ENCODE measurements at places on chromosomes 4 and X.

GRCh38 chrX:38271154-38271716 is 50.6 kb upstream of the SRPX start:
- no peak for DNase-seq

GRCh38 chr4:185479507-185479971 is 8.0 kb upstream of the CCDC110 start:
- peak; percentile 7 for DNase-seq

GRCh38 chr4:64503416-64503815 is 94.2 kb upstream of the TECRL start:
- DNase-seq = no peak

DNA sequence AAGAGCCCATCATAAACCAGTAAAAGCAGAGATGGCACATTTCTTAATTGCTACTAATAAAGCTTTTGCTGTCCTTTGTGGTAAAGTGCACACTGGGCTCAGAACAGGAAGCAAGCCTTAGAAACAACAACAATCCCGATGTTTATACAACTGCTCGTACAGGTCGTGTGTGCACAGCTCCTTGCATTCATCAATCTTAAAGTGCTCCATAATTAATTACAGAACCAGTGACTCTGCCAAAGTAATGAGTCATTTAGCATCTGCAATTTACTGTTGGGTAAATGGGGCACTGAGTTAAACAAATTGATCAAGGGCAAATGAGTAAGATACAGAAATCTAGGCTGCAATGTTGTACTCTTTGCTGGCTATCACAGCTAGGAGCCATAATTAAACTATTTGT is 61.3 kb upstream of the TXK start:
- DNase-seq = peak; percentile 33

GRCh38 chr4:15348695-15349094 is 79.1 kb upstream of the C1QTNF7 start:
- DNase-seq = no peak

DNA sequence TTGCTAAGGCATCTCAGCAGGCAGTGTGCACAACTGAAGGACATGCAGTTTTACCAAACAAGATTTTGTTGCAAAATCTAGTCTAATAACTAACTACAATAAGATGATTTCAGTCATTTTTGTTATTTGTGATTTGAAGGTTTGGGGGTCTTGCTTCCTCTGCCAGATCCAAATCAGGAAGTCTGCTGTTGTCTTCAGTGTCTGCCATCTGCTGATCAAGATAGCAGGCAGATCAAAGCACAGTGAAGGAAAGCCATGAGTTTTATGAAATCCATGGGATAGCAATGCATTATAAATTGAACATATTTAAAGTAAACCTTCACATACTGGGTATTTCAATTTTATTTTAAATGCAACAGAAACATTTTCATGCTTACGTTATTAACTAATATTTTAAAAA is 169.1 kb upstream of the ETNPPL start:
- no peak for DNase-seq

DNA sequence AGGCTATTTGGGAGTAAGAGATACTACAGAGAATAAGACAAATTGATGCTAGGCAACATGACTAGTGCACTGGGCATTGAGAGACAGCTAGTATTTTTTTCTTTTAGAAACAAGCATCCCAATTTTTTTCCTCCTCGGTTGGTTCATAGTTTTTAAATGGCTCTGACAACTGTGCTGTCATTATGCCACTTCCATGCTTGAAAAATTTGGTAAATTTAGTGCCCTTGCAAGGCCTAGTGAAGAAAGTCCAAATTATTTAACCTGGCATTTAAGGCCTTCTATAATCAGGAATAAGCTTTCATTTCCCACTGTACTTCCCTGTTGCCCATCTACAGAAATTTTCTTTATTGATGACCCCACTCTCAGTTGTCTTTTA is 15.8 kb downstream of the VSIG4 start:
- DNase-seq = no peak

DNA sequence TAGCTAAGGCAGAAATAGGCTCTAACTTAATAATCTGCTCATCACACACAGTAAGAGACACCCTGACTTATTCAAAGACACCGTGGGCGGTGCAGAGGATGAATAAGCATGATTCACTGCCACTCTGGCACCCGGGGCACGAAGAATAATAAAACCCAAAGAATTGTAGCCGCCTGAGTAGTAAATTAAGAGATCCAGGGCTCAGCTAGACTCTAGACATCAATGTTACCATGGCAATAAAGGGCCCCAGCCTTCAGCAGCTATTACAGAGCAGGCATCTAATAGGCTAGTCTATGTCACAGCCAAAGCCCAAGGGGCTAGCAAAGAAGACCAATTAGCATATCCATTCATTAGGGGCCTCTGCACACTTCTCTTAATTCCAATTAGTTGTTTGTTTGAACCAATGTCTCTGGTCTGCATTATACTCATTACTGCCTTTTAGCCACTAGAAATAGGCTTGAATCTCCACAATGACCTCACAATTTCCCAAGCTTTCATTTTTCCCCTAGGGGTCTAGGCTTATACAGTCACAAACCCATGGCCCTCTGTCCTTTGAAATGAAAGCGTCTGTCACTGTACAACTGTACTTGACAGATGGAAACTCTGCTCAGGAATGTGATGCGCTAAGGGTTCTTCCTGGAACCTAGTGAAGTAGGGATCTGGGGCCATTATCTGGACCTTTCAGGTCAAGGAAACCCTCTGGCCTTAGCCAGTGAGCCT is 3.0 kb upstream of the ATP1B4 start:
- DNase-seq = peak; percentile 6

GRCh38 chr4:25844961-25845712 is 17.7 kb downstream of the SEL1L3 start:
- no peak for DNase-seq

- no peak for DNase-seq
Measured at GRCh38 chrX:3227526-3227925, 118.9 kb downstream of the MXRA5 start.

- DNase-seq = no peak
Measured at GRCh38 chrX:139094671-139095592, 383.4 kb upstream of the FGF13 start.

DNA sequence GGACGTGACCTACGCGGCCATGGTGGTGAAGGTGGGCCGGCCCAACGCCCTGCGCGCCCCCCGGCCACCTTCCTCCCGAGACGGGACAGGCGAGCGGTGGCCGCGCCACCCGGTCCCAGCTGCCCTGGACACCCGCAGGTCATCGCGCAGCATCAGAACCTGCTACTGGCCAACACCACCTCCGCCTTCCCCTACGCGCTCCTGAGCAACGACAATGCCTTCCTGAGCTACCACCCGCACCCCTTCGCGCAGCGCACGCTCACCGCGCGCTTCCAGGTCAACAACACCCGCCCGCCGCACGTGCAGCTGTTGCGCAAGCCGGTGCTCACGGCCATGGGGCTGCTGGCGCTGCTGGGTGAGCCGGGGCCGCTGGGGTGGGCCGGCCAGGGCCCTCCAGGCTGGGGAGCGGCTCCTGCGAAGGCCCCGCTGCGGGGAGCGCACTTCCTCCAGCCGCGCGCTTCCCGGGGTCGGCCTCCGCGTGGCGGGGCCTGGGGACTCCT is 9.0 kb upstream of the SLC26A1 start:
- DNase-seq = no peak

DNA sequence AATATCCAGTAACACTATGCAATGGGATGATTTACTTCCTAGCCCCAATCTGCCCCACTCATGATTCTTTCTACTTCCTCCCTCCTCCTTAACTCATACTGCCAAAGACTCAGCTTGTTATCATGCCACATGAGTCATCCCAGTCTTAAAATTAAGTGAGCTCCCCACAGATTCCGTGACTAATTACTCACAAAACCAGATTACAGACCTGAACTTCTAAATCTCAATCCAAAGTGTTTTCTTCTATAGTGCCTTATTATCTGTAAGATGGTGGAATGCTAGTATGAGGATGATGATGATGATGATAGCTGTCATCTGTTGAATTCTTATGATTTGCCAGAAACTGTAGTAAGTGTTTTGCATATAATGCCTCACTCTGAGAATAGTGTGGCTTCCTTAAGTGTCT is 27.7 kb upstream of the GPC3 start:
- DNase-seq = no peak

DNA sequence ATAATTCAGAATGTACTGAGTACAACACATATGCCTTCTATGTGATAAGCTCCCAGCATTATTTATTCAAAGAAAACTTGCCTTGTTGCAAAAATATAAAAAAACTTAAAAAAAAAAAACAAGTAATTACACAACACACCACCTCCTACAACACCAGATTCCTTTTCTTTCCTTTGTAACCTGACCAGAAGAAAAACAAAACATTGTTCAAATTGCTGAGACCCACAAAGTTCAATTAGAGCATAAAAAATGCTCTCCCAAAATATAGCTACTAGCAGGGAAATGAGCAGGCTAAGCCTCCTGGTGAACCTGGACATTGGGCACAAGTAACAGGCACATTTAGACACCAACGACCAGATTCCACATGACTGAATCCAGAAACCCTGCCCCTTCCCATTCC is 38.3 kb downstream of the MECP2 start:
- no peak for DNase-seq

DNA sequence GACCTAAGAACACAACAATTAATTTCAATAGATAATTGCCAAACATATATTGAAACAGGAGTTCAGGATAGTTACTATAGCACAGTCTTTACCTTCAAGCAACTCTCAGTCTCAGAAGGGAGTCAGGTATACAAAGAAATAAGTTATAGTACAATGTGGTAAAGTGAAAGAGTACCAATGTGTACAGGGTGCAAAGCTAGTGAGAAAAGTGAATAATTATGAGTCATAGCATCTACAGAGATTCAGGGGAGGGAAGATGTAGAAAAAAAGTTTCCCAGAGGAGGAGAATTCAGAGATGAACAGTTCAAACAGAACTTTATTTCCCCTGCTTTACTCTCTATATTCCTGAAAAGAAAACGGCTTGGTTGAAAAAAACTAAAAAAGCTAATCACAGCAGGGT is 22.7 kb upstream of the DKK2 start:
- DNase-seq = no peak

DNA sequence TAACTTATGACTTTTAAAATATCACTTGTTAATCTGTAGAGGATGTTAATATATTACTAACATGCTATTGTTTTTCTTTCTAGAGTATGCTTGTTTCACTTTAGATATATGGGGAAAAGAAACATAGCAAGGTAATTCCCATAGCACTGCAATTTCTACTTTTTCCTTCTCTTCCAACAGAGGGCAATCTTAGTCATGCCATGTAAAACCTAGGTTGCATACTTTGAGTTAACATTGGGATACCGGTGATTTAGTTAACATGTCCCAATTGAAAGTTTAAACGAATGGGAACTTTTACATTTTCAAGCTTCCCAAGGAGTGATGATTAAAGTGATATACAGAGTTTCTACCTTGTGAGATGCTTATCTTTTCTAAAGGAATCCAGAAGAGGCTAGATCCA is 89.4 kb upstream of the IL13RA1 start:
- no peak for DNase-seq

DNA sequence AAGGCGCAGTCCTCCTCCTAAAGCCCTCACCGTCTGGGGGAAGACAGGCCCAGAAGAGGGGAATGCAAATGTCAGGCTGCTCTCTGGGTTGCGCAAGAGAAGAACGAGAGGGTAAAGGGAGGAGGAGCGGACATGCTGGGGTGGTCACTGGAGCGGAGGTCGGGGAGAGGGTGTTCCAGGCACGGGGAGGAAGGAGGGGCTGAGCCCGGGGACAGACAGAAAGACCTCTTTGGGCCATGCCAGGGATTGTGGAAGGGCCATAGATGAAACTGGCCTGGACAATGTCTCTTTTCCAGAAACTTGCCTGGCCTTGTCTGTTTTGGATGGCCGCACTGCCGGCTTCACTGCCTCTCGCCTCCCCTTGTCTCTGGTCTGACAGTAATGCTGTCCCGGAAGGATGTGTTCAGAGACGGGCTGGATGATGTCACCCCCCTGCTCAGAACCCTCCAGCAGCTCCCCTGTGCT is 121.0 kb downstream of the SORCS2 start:
- DNase-seq = no peak

DNA sequence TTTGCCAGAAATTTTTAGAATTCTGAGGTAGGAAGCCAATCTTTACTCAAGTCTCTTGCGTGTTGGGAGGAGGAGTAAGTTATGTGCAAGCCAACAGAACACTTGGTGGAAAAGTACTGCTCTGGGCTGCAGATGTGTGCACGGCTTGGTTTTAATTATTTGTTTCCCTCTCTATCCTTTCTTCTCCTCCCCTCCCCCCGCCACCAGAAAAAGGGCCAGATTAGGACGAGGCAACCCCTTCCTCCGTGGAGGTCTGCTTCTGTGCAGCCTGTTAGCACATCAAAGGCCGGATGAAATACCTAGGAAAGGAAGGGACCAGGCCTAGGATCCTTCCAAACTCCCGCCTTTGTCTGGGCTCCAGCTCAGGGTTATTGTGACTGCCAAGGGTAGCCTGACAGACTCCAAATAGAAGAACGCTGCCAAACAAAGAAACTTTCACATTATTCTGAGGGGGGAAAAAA is 1.0 kb upstream of the PGRMC1 start:
- no peak for DNase-seq

GRCh38 chr4:121034017-121034416 is 38.3 kb downstream of the NDNF start:
- DNase-seq = no peak

DNA sequence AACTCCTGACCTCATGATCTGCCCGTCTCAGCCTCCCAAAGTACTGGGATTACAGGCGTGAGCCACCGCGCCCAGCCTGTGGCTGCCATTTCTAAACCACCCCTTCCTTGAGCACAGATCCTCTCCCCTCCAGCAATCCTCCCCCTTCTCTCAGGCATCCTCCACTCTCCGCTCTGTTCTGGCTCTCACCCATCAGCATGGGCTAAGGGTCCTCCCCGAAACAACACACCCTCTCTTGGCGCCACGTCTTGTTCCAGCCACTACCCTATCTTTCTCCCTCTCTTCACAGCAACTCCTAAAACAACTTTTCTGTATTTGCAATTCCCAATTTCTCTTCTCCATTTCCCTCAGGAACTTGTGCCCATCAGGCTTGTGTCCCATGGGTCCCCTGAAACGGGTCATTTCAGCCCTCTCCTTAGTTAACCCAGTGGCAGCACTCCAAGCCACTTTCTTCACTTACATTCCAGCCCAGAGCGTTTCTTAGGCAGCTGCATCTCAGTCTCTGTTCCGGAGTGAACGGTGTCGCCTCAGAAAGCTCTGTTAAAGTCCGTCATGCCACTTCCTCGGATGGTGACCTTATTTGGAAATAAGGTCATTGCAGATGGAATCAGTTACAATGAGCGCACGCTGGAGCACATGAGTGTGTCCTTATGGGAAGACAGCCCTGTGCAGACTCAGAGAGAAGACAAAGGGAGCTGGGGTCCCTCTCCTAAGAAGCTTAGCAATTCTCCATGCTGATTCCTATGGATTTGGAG is 28.3 kb upstream of the CLDN24 start:
- no peak for DNase-seq

GRCh38 chr4:45453258-45453853 is 670.5 kb downstream of the GABRG1 start:
- DNase-seq = no peak

GRCh38 chrX:20796450-20796849 is 529.7 kb upstream of the RPS6KA3 start:
- DNase-seq = no peak
